ENCODE measurements at places on chromosomes 2 and 18.

- DNase-seq, result no peak
Measured at GRCh38 chr2:212864186-212864585, 287.2 kb downstream of the IKZF2 start.

DNA sequence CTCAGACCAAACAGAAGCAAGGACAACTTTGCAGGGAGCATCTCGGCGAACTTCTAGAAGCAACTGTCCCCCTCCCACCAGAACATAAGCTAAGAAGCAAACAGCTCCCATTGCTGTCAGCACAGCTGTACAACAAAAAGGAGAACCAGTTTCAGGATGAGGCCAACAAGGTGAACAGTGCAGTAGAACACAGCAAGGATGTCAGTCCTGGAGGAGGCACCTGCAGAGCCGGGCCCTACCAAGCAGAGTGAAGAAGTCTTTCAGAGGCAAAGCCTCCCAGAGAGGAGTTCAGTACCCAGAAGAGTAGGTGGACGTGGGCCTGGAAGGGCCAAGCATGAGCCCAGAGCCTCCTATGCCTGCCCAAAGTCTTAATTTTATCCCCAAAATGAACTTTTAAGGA is 1.0 kb downstream of the PASK start:
- DNase-seq, result no peak

DNA sequence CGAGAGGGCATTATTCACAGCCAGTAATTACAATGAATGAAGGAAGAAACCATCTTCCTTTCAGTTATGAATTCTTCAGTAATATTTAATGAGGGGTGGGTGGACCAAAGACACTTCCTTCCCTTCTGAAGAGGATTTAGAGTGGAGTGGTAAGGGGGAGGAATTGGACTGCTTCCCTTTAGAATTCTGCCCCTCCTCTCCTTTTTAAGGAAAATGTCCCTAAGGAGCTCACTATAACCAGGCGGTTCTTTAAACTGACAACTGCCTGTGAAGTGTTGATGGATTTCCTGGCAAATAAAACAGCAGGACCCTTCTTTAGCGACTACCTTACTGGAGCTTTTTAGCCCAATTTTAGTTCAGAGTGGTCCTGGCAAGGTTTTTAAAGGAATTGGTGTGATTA is 86.4 kb downstream of the LIMS1 start:
- DNase-seq, result no peak

- no peak for DNase-seq
Measured at GRCh38 chr2:6498841-6499240, 366.9 kb downstream of the CMPK2 start.

GRCh38 chr2:68839260-68839833 is 31.9 kb downstream of the BMP10 start:
- no peak for DNase-seq

GRCh38 chr2:120758181-120759144 is 22.8 kb downstream of the GLI2 start:
- DNase-seq, result peak; percentile 86

DNA sequence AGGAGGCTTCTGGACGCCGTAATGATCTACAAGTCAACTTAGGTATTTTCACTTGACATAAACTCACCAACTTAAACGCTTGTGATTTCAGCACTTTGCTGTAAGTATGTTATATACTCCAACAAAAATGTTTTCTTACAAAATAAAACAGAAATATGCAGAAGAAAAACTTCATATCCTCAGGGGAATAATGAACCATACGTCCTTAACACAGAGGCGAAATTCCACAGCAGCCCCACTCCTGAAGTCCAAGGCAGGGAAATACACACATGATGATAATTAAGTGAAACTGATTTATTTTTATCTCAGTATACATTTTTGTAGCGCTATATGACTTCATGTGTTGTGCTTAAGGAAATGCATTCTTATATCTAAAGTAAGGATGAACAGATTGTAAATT is 335.4 kb upstream of the VWC2L start:
- no peak for DNase-seq

- DNase-seq, result peak; percentile 65
Measured at GRCh38 chr2:8642366-8643068, 39.3 kb upstream of the ID2 start.

DNA sequence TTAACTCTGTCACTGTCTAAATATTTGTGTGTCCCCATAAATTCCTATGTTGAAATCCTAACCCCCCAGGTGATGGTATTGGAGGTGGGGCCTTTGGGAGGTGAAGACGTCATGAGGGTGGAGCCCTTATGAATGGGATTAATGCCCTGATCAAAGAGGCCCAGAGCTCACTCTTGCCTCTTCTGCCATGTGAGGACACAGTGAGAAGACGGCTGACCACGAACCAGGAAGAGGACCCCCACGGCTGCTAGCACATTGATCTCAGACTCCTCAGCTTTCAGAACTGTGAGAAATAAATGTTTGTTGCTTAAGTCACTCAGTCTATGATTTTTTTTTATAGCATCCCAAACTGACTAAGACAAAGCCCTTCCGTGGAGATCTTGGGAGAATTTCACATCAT is 71.2 kb downstream of the BCL2L11 start:
- no peak for DNase-seq

DNA sequence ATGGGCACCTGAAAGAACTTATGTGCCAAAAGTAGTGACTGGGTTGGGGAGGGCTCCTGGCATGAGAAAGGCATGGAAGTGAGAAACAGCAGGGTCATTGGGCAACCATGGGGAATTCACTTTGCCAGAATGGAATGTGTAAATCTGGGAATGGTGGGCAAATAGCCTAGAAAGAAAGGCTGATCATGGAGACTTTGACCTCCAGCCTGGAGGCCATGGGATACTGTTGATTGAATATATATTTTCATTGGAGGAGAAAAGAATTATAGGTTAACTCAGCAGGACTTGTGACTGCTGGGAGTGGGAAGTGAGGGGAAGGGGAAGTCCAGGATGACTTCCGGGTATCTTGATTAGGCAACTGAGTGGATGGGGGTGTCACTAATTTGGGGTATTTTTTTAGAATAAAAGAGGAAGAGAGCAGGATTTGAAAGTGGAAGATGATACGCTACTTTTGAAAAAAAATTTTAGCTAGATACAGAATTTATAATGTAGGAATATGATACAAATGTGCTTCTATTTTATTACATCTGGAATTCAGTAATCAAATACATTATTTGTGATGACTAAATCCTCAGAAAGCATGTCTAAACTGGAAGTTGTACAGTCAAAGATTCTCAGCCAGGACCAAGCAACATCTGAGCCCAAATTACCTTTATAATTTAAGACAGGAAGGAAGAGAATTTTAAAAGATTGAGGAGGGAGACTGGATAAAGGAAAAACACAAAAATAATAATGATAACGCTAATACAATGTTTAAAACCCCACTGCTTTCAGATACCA is 116.2 kb downstream of the GATA6 start:
- DNase-seq, result no peak

- DNase-seq, result no peak
Measured at GRCh38 chr2:215702116-215702902, 266.4 kb upstream of the FN1 start.

DNA sequence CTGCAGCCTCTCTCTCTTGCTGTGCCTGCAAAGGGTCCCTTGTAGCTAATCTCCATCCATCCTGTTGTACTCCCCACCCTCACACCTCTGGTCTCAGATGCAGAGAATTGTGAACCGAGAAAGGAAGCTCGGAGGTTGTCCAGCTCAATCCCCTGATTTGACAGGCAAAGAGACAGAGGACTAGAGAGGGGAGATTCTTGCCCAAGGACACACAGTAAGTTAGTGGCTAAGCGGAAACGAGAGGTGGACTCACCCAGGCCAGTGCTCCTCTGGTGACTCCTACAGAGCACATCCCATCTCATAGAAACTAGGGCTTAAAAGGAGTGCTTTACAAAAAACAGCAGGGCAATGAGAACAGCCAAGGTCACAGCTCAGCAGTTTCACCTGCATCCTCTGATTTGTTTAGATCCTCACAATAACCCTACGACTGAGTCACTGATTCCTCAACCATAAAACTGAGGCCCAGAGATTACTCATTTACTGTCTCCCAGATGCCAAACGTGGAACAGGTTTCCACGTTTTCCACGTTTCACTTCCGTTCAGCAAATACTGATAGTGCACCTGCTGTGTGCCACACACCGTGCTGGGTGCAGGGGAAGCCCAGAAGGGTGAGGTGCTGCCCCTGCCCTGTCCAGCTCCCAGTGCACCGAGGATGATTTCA is 22.1 kb downstream of the EHD3 start:
- no peak for DNase-seq

Measured in sigmoid colon (tissue), 7 donors.